ENCODE measurements at places on chromosomes 3 and 15.

DNA sequence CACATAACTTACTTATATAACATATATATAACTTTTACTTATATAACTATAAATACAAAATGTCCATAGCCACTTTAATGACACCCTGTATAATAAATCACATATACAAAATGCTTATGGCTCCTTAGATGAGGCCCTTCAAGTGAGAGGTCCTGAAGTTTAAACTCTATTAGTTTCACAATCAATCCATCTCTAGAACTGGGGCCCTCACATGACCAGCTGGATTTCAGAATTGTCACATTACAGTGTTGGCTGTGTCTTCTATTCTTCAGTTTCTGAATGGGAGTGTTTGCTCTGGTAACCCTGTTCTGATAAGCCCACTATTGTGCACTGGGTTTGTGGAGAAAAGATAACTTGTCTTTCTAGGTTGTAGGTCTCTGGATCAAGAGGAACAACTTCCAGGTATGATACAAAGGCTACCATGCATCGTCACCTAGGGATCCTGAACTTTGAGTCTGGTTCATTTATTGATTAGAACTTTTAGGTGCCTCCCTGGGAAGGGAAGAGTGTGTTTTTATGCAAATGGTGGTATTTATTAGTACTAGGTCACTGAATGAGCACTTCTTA is 107.9 kb downstream of the DNAH12 start:
- no peak for DNase-seq

- no peak for DNase-seq
These were observed 45.3 kb upstream of the INO80 start for GRCh38 chr15:41161336-41161735.

- no peak for DNase-seq
These were observed 40.8 kb downstream of the HMG20A start for GRCh38 chr15:77461486-77461885.

GRCh38 chr15:74458473-74458872 is 2.5 kb downstream of the UBL7 start:
- DNase-seq = no peak
